ENCODE measurements at places on chromosomes 2 and 18. TPM values are rescaled to one million over a fixed set of nuclear protein-coding genes. Genes with fewer than 3 reads are reported as not detected.

- H3K4me3 ChIP-seq: no peak overlapping the region
- peaks cover 12% of the 10 kb centered on the region for H3K4me1 ChIP-seq
- H3K27ac ChIP-seq: no peak overlapping the region
Observed at GRCh38 chr18:11035814-11036495, 113.4 kb downstream of the PIEZO2 start.

GRCh38 chr18:3411854-3412268, 38.1 kb upstream of the TGIF1 start:
- H3K4me3 ChIP-seq: peak overlapping the region; percentile 10
- H3K36me3 ChIP-seq: no peaks in the 10 kb centered on the region
- H3K27me3 ChIP-seq: no peaks in the 10 kb centered on the region
- H3K4me1 ChIP-seq: peaks cover 13% of the 10 kb centered on the region

The DSC3 gene
- 2.1 TPM for total RNA-seq

GRCh38 chr2:7077660-7078267, 160.6 kb downstream of the RNF144A start:
- no peaks in the 10 kb centered on the region for H3K4me1 ChIP-seq
- no peak overlapping the region for H3K4me3 ChIP-seq
- H3K27me3 ChIP-seq: no peaks in the 10 kb centered on the region
- H3K36me3 ChIP-seq: no peaks in the 10 kb centered on the region
- no peak for DNase-seq
- H3K27ac ChIP-seq: no peak overlapping the region

GRCh38 chr2:96797066-96797625, 18.9 kb upstream of the CNNM3 start:
- H3K27ac ChIP-seq: no peak overlapping the region
- H3K27me3 ChIP-seq: no peaks in the 10 kb centered on the region
- no peak for DNase-seq

DNA sequence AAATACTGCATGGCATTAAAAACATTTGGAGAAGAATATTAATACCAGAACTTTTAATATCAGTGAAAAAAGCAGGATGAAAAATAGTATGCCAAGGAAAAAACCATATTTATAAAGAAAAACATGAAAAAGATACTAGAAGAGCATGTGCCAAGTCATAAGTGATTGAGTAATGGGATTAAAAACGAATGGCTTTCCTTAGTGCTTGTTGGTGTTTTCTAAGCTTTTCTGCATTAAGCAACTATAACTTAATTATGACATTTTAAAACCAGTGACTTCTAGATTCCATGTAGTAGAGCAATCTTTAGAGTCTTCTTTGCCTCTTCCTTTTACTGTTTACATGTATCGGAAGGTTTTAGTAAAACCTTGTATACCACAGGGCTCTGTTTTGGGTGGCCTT, 6.6 kb downstream of the MAPRE3 start:
- no peak for DNase-seq
- H3K27me3 ChIP-seq: peaks cover 8% of the 10 kb centered on the region
- H3K27ac ChIP-seq: no peak overlapping the region
